AG20443 (cell line): ENCODE measurements at places on chromosomes 7 and 10.

DNA sequence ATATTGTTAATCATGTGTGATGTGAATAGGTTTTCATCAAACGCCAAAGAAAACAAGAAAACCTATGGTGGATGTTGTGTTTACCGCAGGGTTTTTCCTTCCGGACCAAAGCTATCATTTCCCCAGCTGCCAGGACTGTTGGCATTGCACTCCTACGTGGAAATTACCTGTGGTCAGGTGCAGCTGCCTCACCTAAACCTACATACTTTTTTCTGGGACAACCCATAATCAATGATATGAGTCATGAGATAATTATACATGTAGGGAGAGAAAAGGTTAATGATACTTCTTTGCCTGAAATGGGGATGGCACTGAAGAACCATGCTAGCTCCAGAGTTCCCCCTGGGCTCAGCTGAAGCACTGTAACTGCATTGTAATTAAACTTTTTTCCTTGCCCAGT, 223.6 kb upstream of the SEMA3E start:
- DNase-seq, result no peak

- no peak for DNase-seq
Observed at GRCh38 chr10:132139526-132139925, 47.2 kb upstream of the DPYSL4 start.

DNA sequence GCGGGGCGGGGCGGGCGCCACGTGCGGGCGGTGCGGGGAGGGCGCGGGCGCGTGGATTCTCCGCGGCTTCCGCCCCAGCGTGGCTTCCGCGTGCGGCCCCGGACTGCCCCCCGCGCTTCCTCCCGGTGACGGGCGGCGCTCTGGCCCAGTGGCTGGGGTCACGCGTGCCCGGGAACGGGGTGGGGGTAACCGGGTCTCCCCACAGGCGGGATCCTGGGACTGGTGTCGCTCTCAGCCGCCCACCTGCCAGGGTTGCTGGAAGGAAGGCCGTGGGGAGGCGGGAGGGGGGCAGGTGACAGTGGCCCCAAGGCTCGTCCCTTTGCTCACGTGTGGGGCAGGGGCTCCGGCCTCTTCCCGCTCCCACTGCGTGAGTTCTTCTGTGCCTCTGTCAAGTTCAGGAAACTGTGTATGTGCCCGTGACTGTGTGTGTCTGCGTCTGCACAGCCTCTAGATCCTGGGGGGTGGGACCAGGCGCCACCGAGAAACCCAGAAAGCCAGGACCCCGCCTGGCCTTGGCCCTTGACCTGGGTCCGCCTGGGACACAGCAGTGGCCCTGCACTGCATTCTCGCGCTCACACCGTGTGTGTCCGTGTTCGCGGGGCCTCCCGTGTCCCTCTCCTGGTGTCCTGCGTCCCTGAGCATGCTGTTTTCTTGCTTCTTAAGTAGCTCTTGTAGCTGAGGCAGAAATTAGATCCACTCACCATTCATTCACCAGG, 919 bp downstream of the MAFK start:
- DNase-seq, result peak; percentile 32

DNA sequence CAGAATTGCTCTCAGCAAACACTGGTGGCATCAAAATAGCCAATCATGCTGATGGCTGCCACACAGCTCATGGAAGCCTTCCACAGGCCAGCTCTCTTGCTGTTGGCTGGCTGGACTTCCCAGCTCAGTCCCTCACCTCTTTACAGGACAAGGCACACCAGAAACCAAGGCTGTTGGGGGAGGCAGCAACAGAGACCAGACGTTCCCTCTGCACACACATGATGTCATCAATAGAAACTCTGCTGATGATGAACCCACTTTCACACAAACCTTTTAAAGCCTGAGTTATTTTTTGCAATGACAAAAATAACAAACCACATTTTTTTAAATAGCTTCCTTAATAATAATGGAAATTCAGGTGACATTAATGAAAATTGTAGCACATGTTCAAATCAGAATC, 300.9 kb upstream of the C7orf33 start:
- DNase-seq, result no peak

DNA sequence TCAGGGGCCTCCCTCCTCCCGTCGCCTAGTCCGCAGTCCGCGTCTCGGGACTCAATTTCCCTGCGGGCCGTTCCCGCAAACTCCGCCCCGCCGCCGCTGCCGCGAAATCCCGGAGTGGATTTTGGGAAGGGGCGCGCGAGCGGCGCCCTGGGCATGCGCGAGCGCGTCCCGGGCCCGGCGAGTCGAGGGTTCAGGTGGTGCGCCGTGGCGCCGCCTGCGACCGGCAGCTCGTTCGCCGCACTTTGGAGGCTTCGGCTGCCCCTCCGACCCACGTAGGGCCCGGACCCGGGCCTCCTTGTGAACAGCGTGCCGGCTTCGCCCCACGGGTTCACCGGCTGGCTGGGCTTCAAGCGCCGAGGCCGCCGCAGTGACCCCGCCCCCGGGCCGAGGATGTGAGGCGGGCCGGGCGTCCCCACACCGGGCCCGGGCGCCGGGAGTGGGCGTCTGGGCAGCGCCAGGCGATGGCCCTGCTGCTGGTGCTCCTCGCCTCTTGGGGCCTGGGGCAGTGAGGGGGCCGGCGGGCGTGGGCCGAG, at the start of gene PLEKHA8:
Gene PLEKHA8, plus strand, starts transcription at position 197 of the 533 bp plus-strand sequence. CDS start 351 bp downstream, outside the sequence.
- DNase-seq, result peak; percentile 96

DNA sequence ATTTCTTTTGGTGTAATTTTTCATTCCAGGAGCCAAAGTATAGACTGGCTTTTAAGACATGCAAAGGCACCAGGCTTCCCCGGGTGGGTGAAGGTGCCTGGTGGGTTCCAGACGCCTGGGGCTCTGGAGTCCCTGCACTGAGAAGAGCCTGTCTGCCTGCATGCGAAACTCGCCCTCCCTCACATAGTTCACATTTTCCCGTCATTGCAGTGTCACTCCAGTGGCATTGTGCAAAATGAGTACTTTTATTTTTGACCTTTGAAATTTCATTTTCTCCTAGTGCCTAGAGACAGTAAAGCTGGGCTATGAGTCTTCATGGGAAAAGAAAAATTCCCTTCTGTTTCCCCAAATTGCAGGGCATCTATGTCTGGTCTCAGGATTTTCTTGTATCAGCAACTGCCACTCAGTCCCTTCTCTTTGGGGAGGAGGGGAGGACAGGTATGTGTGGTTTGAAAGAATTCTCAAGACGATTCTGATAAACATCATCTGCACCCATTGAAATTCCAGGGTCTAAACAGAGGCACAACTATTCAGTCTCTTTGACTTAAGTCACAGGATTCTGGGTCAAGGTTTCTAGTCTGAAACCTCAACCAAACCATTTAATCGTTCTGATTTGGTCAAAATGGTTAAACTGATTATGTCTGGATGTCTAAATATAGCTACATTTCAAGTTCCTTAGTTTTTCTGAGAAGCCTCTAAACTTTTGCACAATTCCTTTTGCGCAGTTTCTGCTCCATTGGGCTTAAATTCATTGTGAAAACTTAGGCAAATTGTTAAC, 107.8 kb downstream of the CYP26A1 start:
- no peak for DNase-seq

GRCh38 chr10:52400562-52400961, 86.5 kb downstream of the DKK1 start:
- no peak for DNase-seq

- peak; percentile 51 for DNase-seq
Observed at GRCh38 chr10:112304267-112304859, 21.2 kb downstream of the TECTB start.

GRCh38 chr7:44971902-44972441, 6.8 kb downstream of the MYO1G start:
- DNase-seq, result peak; percentile 2

- DNase-seq, result no peak
Observed at GRCh38 chr7:26554952-26555351, 263.3 kb downstream of the SNX10 start.

DNA sequence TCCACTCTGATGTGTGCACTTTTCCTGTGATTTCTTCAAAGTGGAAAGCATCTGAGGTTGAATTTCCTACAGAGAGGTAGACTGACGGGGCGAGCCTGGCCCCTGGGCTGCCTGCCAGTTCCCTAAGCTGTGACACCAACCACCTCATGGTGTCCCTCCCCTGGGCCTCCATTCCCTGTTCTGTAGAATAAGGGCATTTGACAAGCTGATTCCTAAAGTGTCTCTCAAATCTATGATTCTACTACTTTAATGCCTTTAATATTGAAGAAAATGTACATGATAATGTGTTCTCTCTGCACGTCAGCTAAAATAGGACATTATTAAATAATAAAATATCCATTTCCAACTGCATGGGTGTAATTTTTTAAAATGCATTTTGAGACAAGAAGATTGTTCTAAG, 105.1 kb downstream of the SEC61G start:
- no peak for DNase-seq
